ENCODE measurements at places on chromosomes 7 and 10. TPM values are rescaled to one million over a fixed set of nuclear protein-coding genes. Genes with fewer than 3 reads are reported as not detected.
A peak's percentile ranks its signal among the peaks of the same experiment; 100 is the strongest.

GRCh38 chr7:66865290-66865864 is 55.6 kb upstream of the TMEM248 start:
- DNase-seq, result no peak
- no peaks in the 10 kb centered on the region for H3K27me3 ChIP-seq
- H3K4me3 ChIP-seq, result no peak overlapping the region
- no peak overlapping the region for H3K27ac ChIP-seq
- peaks cover 16% of the 10 kb centered on the region for H3K4me1 ChIP-seq
- peaks cover 4% of the 10 kb centered on the region for H3K36me3 ChIP-seq

GRCh38 chr7:90173127-90173844 is 19.0 kb downstream of the STEAP1 start:
- no peaks in the 10 kb centered on the region for H3K36me3 ChIP-seq
- no peak overlapping the region for H3K4me3 ChIP-seq
- H3K27me3 ChIP-seq, result peaks cover 27% of the 10 kb centered on the region
- DNase-seq, result no peak

GRCh38 chr7:105719919-105720318 is 138.6 kb upstream of the EFCAB10 start:
- H3K27ac ChIP-seq, result no peak overlapping the region
- no peak overlapping the region for H3K4me3 ChIP-seq
- no peaks in the 10 kb centered on the region for H3K36me3 ChIP-seq
- H3K4me1 ChIP-seq, result no peaks in the 10 kb centered on the region

The CDC14C gene
- not detected for total RNA-seq

GRCh38 chr10:28996947-28997551 is 291.8 kb upstream of the LYZL1 start:
- H3K36me3 ChIP-seq, result no peaks in the 10 kb centered on the region
- DNase-seq, result no peak
- H3K27ac ChIP-seq, result no peak overlapping the region
- H3K4me3 ChIP-seq, result no peak overlapping the region
- no peaks in the 10 kb centered on the region for H3K4me1 ChIP-seq

The SH2D4B gene
- 0.20 TPM for total RNA-seq

GRCh38 chr10:105674448-105674847 is 1033.4 kb downstream of the SORCS3 start:
- no peak overlapping the region for H3K27ac ChIP-seq
- no peaks in the 10 kb centered on the region for H3K4me1 ChIP-seq
- H3K27me3 ChIP-seq, result no peaks in the 10 kb centered on the region

- DNase-seq, result no peak
- no peaks in the 10 kb centered on the region for H3K36me3 ChIP-seq
- no peaks in the 10 kb centered on the region for H3K4me1 ChIP-seq
- no peaks in the 10 kb centered on the region for H3K27me3 ChIP-seq
- no peak overlapping the region for H3K4me3 ChIP-seq
- no peak overlapping the region for H3K27ac ChIP-seq
Observed at GRCh38 chr7:112122798-112123197, 83.4 kb downstream of the DOCK4 start.

- DNase-seq, result no peak
- no peaks in the 10 kb centered on the region for H3K36me3 ChIP-seq
- no peaks in the 10 kb centered on the region for H3K4me1 ChIP-seq
- no peak overlapping the region for H3K4me3 ChIP-seq
Observed at GRCh38 chr10:727162-727790, 37.8 kb upstream of the DIP2C start.

GRCh38 chr7:111796671-111797070 is 234.4 kb upstream of the IMMP2L start:
- H3K4me1 ChIP-seq, result no peaks in the 10 kb centered on the region
- H3K36me3 ChIP-seq, result peaks cover 4% of the 10 kb centered on the region
- peak; percentile 25 for DNase-seq
- H3K4me3 ChIP-seq, result no peak overlapping the region

DNA sequence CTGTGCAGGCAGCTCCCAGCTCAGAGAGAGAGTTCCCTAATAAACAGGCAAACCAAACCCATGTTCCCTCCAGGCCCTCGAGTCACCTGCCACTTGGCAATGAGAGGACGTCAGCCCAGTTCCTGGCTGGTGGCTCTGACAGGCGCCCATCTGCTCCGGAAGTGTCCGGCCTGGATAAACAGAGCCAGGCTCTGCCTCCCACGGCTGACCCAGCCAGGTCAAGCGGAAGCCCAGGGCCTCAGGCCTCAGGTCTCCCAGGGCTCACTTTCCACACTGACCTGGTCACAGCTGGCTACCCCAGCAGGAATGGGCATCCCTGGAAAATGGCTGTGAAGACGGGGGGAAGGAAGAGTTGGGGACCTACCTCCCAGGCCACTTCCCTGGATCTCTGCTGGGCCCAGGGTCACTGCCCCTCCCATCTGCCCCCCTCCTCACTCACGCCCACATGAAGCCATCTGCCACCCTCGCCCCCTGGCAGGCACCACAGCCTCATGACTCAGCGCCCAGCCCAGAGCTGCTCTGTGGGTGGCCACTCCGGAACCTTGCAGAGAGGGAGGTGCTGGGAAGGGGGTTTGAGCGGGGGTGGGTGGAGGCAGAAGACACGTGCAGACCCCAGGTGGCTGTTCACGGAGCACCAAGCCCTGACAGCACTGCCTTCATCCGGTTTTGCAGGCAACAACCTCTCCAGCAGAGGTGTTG is 37.4 kb upstream of the DUSP5 start:
- no peaks in the 10 kb centered on the region for H3K27me3 ChIP-seq
- DNase-seq, result peak; percentile 69
- H3K36me3 ChIP-seq, result no peaks in the 10 kb centered on the region
- H3K4me3 ChIP-seq, result no peak overlapping the region

DNA sequence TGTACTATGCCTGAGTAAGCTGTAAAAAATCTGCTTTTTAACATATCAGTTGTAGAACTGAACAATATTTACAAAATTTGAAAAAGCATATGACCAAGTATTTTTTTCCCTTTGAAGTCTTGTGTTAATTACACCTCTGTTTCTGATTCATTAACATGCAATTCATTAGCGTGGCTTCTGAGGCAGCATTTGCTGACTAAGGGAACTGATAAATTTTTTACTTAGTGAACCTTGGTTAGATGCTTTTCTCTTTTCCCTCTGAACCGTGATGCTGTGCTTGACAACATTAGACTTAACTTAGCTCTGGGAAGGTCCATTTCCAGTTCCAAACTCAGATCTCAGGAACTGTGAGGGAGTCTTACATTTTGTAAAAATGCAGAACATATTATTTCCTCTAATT is 28.1 kb downstream of the TWIST1 start:
- no peaks in the 10 kb centered on the region for H3K27me3 ChIP-seq
- DNase-seq, result no peak

GRCh38 chr7:142808802-142809583 is 38.2 kb downstream of the PRSS2 start:
- H3K4me1 ChIP-seq, result peaks cover 91% of the 10 kb centered on the region
- peak overlapping the region; percentile 97 for H3K27ac ChIP-seq
- peak; percentile 98 for DNase-seq
- H3K4me3 ChIP-seq, result peak overlapping the region; percentile 100
- H3K27me3 ChIP-seq, result no peaks in the 10 kb centered on the region
- H3K36me3 ChIP-seq, result peaks cover 17% of the 10 kb centered on the region

The ENTPD1 gene
- 4.6 TPM for total RNA-seq

GRCh38 chr10:36050763-36051499 is 408.8 kb upstream of the FZD8 start:
- H3K4me1 ChIP-seq, result no peaks in the 10 kb centered on the region
- no peak overlapping the region for H3K4me3 ChIP-seq
- H3K27ac ChIP-seq, result no peak overlapping the region
- DNase-seq, result no peak
- H3K27me3 ChIP-seq, result no peaks in the 10 kb centered on the region

DNA sequence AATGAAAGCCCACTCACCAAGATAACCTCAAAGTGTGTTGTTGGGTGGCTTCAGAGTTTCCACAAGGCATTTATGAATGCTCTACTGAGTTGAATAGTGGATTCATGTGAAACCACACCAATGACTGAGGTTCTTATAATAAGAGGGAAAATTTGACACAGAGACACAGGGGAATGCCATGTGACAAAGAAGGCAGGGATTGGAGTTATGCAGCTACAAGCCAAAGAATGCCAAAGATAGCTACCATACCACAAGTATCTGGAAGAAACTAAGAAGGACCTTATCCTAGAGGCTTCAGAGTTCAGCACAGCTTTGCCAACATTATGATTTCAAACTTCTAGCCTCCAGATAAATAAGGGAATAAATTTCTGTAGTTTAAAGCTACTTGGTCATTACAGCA is 68.0 kb upstream of the PCDH15 start:
- no peaks in the 10 kb centered on the region for H3K4me1 ChIP-seq
- no peak overlapping the region for H3K27ac ChIP-seq
- no peaks in the 10 kb centered on the region for H3K36me3 ChIP-seq
- no peaks in the 10 kb centered on the region for H3K27me3 ChIP-seq
- DNase-seq, result no peak
- H3K4me3 ChIP-seq, result no peak overlapping the region

DNA sequence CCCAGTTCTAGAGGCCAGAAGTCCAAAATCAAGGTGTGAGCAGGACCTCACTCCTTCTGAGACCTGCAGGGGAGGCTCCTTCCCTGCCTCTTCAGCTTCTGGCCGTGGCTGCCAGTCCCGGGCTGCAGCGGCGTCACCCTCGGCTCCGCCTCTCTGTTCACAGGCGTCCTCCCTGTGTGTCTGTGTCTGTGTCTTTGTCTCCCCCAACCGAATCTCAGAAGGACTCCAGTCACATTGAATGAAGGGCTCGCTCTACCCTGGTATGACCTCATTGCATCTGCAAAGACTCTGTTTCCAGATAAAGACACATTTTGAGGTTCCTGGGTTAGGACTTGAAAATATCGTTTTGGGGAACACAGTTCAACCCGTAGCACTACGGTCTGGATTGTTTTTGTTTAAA is 33.1 kb upstream of the GALNT11 start:
- no peaks in the 10 kb centered on the region for H3K36me3 ChIP-seq
- no peaks in the 10 kb centered on the region for H3K4me1 ChIP-seq
- H3K27ac ChIP-seq, result no peak overlapping the region

The SORCS1 gene
- not detected for total RNA-seq

DNA sequence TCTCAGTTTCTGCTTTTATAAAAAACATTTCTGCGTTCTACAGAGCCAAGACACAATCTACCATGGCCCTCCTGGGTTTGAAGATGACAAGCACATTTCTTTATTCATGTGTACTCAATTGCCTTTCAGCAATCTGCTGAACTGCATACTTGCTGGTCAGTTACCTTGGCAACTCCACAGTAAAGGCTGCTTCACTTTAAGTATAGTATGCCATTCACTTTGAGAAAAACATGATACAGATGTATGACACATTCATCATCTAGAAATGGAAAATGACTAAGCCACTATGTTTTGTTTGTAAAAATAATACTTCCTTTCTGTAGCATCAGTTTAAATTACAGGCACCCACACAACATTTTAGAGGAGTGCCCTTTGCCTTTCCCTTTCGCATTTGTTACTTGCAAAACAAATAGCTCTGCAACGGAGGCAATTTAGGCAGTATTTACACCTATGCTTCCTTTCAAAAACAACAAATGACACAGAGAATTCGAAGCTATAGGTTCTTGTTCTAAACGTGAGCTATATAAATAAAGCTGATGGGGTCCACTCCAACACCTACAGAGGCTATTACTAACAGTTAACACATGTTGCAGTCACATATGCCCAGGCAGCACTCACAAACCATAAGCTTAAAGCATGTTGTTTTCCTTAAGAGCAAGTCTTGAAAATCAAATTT is 23.5 kb downstream of the SGCE start:
- peaks cover 9% of the 10 kb centered on the region for H3K27me3 ChIP-seq
- no peak for DNase-seq
- H3K4me3 ChIP-seq, result no peak overlapping the region

All from activated CD8-positive, alpha-beta T cell treated with anti-CD3 and anti-CD28 coated beads for 36 hours (primary cell).